ENCODE measurements at places on chromosomes 3 and 15.

- no peak for DNase-seq
Measured at GRCh38 chr3:14811684-14812083, 7.1 kb upstream of the FGD5 start.

GRCh38 chr3:8286086-8286485, 215.5 kb upstream of the LMCD1 start:
- no peak for DNase-seq

- DNase-seq = no peak
Measured at GRCh38 chr15:68380456-68380855, 51.5 kb downstream of the ITGA11 start.

GRCh38 chr15:36008719-36009118, 462.8 kb upstream of the DPH6 start:
- DNase-seq = no peak

GRCh38 chr15:29031502-29032228, 145.9 kb downstream of the APBA2 start:
- DNase-seq = no peak

GRCh38 chr15:52150871-52151270, 38.3 kb upstream of the BCL2L10 start:
- no peak for DNase-seq

DNA sequence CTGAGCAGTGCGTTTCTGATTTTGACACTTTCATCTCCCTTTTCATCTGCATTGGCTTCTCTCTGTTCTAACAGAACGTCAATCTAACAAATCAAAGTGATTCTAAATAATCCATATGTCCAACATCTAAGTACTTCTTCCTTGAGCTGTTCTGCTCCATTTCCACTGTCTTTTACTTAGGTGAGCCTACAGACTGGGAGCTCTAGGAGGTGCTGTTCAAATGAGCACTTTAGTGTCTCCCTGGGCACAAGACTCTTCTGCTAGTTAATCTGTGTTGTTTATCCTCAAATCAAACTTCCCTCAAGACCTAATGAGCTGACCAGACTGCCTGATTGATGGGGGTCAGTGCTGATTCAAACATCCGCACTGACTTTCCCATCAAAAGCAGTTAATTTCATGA, 408.1 kb downstream of the WDR72 start:
- DNase-seq = no peak

DNA sequence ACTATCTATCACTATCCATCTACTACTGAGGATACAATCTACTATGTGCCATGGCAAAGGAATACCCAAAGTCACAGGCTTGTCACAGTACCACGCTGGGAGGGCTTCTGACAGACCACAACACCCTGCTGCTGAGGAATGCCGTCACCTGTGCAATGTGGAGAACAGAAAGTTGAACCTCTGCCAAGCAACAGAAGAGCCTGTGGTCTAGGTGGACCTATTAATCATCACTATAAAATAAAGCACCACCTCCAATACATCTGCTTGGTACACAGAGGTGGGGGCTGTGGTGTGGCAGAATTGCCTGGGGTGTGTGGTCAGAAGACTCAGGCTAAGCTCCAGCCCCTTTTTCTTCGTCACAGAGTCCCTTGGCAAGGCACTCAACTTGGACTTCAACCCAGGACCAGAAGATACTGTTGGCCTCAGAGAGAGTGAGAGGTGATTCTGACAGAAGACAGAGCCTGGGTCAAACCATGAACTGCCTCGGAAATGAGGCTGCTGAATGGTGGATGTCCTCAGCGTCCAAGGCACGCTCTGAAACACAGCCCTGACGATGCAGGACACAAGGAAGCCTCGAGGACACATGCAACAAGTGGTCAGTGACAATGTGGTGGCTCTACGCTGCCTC, 189.4 kb upstream of the CHRNA7 start:
- DNase-seq = no peak

GRCh38 chr3:111227216-111227615, 155.6 kb downstream of the NECTIN3 start:
- no peak for DNase-seq

DNA sequence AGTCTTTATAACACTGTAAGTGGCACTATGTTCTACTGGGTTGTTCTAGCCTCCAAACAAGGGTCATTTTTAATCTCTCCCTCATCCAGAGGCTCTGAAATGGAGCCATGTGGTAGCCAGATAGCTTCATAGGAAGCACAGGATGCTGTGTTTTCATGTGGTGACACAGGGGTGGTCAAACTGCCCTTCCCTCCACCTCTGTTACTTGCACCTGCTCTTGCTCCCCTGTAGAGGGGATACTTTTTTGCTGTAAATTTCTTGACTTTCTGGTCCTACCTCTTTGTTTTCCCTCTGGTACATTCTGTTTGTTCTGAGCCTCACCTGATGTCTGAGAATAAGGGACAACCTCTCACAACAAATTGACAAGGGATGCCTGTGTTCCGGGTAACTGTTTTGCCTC, 76.8 kb downstream of the EPHB1 start:
- no peak for DNase-seq

DNA sequence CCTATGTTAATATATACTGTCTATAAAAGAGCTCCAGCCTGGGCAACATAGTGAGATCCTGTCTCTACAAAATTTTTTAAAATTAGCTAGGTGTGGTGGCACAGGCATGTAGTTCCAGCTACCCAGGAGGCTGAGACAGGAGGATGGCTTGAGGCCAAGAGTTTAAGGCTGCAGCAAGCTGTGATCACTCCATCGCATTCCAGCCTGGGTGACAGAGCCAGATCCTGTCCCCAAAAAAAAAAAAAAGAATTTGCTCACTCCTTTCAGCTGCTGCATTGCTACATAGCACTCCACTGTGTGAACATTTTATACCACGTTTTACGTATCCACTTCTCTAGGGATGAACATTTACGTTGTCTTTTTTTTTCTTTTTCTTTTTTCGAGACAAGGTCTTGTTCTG, 6.0 kb upstream of the TSEN2 start:
- no peak for DNase-seq

- no peak for DNase-seq
Measured at GRCh38 chr15:80530737-80531365, 126.7 kb downstream of the ARNT2 start.

- DNase-seq = no peak
Measured at GRCh38 chr15:40296561-40297230, 11.0 kb downstream of the PLCB2 start.

DNA sequence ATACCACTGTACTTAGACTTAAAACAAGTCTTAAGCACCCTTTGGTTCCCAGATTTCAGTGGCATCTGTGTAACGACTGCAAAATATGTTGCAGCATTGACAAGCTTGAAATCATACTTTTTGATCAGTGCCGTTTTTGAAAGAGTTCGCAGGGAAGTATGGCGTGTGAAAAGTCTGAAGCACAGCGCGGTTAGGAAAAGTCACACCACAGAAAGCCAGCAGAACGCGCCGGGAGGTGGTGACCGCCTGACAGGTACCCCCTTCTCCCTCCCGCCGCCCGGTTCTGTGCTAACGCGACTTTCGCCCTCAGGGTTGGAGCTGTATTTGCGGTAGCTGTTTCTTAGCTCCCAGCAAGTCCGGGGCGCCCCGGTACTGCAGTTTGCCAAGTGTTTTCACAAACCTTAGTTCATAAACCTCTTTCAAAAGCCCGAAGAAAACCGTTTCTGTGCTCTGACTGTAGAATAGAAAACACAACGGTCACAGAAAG, 481 bp upstream of the CRYBG3 start:
- no peak for DNase-seq

- DNase-seq = no peak
Measured at GRCh38 chr15:38367476-38367875, 86.5 kb upstream of the FAM98B start.

GRCh38 chr3:19420159-19420558, 271.8 kb downstream of the KCNH8 start:
- DNase-seq = no peak

- DNase-seq = no peak
Measured at GRCh38 chr3:150602426-150603152, 532 bp upstream of the SELENOT start.

DNA sequence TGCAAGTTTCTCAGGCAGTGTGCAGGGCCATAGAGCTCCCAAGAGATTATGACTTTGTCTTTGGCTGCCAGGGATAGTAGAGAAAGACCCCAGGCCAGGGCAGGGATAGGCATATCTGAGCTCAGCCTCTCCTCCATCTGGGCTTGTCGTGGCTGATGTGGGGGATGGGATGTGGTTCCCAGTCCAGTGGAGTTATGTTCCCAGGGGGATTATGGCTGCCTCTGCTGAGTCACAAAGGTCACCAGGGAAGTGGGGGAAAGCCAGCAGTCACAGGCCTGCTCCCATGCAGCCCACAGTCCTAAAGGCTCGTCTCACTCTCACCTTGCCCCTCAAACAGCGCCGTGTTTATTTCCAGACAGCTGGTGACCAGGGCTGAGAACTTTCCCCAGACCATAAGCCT, 354.9 kb downstream of the SI start:
- DNase-seq = no peak

DNA sequence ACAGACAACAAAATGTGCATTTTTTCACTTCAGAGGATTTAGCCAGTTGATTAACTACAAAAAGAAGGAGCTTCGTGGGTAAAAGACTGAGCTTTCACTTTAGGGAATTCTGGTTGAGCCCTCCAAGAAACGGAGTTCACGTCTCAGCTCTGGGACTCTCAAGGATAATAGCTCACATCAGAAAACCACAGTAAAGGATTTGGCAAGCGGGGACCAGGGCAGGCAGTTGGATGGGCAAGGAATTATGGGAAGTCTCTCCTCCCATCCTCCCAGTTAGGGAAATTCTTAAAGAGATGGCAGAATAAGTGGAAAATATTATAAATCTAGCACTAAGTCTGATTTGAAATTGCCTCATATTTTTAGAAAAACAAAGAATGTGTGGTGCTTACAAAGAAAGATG, 188.3 kb upstream of the EOMES start:
- no peak for DNase-seq

DNA sequence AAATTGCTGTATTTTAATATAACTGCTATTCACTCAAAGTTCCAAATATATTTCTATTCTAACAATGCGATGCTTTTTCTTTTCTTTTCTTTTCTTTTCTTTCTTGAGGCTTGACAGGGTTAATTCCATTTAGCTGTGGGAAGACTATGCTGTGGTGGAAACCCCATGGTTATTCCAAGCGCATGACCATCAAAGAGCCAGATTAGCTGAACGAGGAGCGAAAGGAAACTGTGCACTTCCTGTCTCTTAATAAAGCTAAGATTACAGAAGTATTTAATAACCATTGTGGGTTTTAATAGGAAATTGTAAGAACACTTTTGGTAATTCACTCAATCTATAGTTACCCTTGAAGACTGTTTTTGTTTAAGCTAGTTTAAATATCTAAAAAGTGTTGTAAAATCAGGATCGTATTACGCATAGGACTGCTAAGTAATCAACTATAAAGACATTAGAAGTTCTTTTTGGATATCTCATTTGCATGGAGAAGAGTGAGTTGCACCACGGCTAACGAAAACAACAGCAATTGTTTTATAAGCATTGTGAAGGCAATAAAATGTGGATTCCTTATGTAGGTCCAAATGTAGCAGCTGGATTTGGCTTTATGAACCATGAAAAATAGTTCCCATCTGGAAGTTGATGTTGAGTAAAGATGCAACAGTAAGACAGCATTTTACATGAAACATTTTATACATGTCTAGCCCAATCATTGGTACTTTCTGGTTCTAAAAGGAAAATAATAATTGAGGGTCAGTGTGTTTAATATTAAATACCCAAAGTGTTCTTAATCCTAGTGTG, 105.4 kb downstream of the ZIC1 start:
- DNase-seq = no peak

DNA sequence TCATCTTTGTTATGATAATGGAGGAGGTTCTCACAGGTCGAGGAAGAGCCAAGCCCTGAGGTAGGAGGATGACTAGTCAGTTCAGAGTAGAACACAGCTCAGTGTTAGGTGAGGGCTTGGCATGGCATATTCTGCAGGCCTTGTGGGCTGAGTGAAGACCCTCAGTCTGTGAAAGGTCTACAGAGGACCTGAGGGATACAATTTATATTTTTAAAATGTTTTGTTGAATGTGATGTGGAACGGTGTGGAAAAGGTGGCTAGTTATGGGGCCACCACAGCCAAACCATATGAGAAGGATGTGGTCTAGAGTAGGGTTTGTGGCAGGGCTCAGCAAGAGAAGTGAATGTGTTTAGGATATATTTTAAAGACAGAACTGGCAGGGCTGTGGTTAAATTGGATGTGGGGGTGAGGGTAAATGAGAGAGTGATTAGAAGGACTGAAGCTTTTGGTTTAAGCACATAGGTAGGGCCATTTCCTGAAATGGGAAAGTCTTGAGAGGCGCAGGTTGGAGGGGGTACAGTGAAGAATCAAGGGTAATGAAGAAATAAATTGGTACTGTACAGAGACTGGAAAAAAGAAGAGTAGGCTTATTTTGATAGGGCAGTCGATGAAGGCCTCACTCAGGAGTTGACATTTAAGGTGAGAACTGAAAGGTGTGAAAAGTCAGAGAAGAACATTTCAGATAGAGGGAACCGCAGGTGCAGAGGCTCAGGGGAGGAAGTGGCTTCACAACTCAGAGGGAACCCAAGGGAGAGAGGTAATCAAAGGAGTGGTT, 60.5 kb downstream of the SPTSSB start:
- peak; percentile 28 for DNase-seq

DNA sequence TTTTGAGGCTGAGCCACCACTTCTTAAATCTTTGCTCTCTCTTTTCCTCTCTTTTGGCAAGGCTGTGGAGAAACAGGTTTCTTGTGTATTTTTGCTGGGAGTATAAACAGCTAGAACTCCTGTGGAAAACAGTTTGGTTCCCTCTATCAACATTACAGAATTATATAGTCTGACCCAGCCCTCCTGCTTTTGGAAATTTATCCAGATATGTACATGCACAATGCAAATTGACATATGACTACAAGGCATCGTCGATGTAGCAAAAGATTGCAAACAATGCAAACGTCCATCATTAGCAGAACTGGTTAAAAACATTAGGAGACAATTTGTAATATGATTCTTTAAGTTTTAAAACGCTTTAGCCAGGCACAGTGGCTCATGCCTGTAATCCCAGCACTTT, 12.5 kb upstream of the MYO1E start:
- no peak for DNase-seq

- peak; percentile 40 for DNase-seq
Measured at GRCh38 chr3:9808345-9809037, 1.6 kb upstream of the TTLL3 start.

DNA sequence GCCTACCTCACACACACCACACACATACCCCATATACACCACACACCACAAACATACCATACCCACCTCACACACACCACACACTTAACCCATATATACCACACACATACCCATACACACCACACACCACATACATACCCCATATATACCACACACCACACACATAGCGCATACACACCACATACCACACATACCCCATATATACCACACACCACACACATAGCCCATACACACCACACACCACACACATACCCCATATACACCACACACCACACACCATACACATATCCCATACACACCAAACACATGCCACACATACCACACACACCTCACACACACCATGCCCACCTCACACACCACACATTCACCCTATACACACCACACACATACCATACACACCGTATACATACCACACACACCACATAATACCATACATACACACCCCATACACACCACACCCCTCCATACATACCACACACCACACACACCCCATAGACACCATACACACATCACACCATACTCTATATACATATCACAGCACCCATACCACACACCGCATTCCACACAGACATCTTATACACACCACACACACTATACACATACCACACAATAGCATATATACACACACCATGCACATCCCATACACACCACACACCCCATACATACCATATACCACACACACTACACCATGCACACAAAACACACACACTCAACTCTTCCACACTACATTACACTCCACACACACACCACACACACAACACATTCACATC, 29.5 kb downstream of the APBA2 start:
- no peak for DNase-seq

Measured in stimulated activated CD4-positive, alpha-beta T cell treated with anti-CD3 and anti-CD28 coated beads, TNF-alpha, amount 100 ng/mL, for 48 hours (primary cell).